ENCODE measurements at places on chromosomes 12 and 14.
A peak's percentile ranks its signal among the peaks of the same experiment; 100 is the strongest.

GRCh38 chr14:85538636-85539035, 8.7 kb downstream of the FLRT2 start:
- DNase-seq, result no peak

- DNase-seq, result no peak
Observed at GRCh38 chr12:68240079-68240478, 13.3 kb downstream of the IL22 start.

DNA sequence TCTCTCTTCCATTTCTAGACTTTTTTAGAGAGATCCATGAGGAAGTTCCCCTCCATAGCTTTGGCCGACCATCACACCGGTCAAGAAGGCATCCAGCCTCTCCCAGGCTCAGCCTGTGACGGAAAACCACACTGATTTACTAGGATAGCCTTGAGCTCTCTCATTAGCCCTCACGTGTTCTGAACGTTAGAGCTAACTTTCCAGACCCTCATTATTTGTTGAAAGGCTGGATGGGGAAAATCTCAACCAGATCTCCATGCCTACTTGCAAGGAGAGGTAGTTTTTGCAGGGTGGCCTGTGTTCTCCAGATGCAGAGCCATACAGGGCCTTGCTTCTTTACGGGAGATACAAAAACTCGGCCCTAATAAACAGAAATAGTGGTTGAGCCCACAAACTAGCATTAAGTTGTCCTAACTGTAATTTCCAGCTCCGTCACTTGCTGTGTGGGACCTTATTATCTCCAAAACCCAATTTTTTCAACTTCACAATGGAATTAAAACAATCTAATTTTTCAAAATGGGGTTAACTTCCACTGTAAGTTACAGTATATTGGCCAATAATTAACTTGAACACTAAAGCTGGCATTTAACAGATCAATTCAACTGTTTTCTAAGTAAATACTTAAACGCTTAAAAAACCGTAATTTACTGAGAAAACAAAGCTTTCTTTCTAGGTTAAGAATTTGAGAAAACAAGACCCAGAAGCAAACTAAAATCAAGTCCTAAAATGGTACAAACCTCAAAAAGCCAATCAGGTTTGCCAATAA, 65.3 kb downstream of the KLHL28 start:
- no peak for DNase-seq

DNA sequence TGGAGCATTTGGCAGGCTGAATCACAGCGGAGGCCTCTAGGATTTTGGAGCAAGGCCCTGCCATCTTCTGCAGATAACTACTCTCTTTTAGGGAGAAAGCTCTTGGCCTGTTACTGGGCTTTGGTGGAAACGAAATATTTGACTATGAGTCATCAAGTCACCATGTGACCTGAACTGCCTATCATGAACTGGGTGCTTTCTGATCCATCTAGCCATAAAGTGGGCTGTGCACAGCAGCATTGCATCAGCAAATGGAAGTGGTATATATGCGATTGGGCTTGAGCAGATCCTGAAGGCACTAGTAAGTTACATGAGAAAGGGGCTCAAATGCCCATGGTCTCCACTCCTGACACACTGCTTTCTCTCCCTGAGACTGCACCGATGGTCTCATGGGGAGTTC, 21.1 kb downstream of the GYS2 start:
- DNase-seq, result no peak

DNA sequence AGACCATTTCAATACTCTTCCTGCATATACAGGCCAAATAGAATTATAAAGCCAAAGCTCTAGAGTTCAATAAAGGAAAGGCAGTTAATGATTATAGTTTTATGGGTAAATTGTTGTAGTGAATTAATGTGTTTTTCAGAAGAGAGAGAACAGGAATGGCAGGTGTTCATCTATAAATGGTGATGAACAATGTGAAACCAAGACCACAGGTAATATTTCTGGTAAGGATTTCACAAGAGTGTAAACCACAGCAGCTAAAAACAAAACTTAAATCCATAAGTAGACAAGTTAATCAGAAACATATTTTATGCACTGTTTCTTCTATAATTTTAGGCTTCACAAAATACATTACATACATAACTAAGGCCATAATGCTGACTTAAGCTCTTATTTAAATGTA, 204.4 kb downstream of the SYT1 start:
- DNase-seq, result no peak

- no peak for DNase-seq
Observed at GRCh38 chr12:3998968-3999792, 126.0 kb upstream of the PARP11 start.

DNA sequence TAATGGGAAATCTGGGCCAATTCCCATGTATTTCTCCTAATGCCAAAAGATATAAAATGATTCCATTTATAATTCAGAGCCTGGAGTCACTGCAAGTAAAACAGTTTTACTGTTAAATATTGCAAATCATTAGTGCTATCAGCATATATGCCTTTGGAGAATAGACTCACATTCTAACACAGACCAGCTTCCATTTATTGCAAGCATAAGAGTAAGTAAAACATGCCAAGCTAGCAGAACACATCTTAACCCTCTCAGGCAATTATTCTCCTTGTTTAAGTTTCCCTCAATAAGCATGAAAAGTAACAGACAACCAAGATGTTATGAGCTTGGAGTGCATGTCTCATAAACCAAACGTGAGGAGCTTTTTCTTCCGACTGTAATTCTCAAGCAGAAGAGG, 173.9 kb upstream of the GRIP1 start:
- no peak for DNase-seq

GRCh38 chr14:26820572-26820971, 222.7 kb upstream of the NOVA1 start:
- no peak for DNase-seq

GRCh38 chr12:52260361-52261207, 13.9 kb upstream of the KRT86 start:
- DNase-seq, result no peak

DNA sequence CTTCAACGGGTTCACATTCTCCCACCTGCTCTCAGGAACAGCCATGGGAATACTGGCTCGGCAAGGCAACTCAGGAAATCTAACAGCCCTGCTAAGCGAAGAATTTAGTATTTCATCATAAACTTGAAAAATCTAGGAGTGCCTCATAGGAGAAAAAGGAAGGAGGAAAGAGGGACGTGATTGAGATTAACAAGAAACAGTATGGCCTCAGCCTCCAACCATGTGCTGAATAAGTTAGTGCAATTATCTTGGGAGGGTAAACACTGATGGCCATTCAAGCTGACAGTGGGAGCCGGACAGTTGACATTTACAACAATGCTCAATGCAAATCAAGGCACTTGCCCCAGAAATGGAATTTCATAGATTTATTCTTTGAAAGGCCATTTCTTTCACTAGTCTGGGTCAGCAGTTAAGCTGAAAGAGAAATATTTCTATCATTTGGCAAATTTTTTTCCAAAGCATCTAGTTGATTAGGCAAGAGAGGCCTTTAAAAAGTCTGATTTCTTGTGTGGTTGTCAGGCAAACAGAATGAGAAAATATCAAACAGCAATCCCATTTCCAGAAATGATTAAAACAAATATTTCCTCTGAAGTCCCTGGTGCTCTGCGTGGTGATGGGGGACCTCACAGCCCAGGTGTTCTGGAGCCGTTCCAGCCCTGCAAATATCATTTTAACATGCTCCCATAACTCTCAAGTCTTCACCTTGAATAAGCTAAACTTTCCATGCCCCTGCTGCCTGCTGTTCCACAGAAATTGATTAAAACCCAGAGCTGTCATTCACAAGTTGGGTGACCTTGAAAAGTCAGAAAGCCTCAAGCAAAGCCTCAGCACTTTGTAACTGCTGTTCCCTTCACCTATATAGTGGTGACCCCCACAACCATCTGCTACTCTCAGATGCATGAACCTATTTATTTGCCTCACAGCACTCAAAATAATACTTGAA, 121.6 kb downstream of the PHLDA1 start:
- DNase-seq, result no peak

DNA sequence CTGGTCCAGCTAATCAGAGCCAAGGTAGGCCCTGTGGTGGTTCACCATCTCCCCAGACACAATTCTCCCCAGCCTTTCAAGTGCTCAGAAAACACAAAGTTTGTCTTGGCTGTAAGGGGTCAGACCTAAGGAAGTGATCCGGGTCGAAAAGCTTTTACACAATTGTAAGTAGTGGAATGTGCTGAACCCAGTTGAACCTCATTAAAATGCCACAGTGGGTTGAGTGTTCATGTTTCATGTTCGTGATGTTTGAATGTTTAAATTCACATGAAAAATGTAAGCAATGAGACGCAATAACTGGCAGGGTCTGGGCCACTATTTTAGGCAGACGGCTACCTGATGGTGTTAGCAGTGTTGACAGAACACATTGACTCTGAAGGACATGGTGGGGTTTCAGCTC, 60.9 kb upstream of the JDP2 start:
- no peak for DNase-seq

GRCh38 chr12:100674036-100674888, 100.8 kb downstream of the GAS2L3 start:
- DNase-seq, result no peak

- no peak for DNase-seq
Observed at GRCh38 chr12:65199604-65200003, 30.2 kb downstream of the LEMD3 start.

DNA sequence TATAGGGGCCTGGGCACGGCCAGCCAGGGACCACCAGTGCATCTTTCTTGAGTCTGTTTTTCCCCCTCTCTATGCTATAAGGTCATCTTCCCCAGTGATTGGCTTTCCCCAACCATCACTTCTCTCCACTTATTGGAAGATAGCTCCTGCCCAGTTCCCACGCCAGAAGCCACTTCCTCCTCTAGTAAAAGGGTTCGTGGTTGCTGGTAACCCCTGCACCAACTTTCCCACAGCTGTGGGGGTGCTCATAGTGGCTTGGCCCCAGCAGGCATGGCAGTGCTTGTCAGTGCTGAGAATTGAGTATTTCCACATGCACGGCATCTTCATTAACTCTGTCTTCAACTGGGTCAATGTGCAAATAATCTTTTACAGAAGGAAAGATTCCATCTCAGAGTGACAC, 215.4 kb downstream of the FOXN3 start:
- DNase-seq, result no peak

GRCh38 chr12:59744564-59744963, 148.7 kb downstream of the SLC16A7 start:
- no peak for DNase-seq

- DNase-seq, result no peak
Observed at GRCh38 chr14:70670992-70671651, 29.4 kb downstream of the TTC9 start.

GRCh38 chr12:131218923-131219669, 265.4 kb downstream of the ADGRD1 start:
- DNase-seq, result no peak

DNA sequence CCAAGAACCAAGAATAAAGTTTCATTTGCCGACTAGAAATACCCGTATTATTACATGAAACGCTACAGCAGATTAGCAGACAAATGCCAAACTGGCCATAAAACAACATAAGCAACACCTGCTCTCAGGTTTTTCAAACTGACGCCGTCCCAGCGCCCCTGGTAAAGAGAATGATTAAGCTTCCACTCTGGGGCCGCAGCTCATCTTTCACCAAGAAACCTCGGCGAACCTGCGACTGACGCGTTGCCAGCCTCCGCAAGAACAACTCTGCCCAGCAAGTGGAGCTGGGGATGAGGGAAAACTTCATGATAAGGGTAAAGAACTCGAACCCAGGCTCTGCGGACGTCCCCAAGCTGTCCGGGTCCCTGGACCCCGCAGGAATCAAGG, 530 bp downstream of the ARL1 start:
- DNase-seq, result peak; percentile 1

GRCh38 chr12:128933926-128934325, 80.6 kb downstream of the GLT1D1 start:
- no peak for DNase-seq

- DNase-seq, result no peak
Observed at GRCh38 chr12:120132863-120133385, 16.4 kb upstream of the RAB35 start.

GRCh38 chr14:77830692-77831091, 30.8 kb downstream of the ADCK1 start:
- no peak for DNase-seq

- no peak for DNase-seq
Observed at GRCh38 chr12:13976880-13977279, 4.5 kb downstream of the GRIN2B start.

DNA sequence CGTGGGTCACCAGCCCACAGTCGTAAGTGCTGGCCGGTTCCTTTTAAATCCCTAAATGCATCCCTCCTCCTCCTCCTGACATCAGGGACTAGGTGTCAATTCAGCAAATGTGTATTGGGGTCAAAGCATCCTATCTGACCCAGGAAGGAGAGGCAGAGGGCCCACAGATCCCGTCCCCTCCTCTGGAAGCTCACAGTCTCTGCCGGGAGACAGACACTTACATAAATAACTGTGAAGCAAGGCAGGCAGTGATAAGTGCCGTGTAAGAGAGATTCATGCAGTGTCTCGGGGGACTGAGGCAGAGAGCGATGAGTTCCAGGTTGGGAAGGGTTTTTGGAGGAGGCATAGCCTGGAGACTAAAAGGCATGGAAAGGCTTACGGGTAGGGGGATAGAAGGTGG, 44.1 kb downstream of the HRK start:
- DNase-seq, result no peak

GRCh38 chr14:102116361-102117180, 23.1 kb upstream of the WDR20 start:
- DNase-seq, result no peak

DNA sequence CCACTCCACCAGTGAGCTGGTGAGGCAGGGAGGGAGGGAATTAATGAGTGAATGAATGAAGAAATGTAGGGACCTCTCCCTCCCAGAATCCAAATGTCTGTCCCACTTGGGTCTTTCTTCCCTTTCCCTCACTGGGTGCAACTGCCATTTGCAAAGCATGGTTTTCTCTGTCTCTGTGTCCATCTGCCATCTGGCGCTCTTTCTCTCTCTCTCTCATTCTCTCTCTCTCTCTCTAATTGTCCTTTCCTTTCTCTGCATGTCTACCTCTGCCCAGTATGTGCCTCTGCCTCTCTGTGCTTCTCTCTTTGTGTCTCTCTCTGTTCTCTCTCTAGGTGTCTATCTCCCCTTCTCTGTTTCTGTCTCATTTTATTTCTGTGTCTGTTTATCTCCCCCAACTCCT, 102.7 kb downstream of the CMKLR1 start:
- DNase-seq, result no peak

- DNase-seq, result no peak
Observed at GRCh38 chr12:12166751-12167150, 96.0 kb downstream of the BCL2L14 start.

DNA sequence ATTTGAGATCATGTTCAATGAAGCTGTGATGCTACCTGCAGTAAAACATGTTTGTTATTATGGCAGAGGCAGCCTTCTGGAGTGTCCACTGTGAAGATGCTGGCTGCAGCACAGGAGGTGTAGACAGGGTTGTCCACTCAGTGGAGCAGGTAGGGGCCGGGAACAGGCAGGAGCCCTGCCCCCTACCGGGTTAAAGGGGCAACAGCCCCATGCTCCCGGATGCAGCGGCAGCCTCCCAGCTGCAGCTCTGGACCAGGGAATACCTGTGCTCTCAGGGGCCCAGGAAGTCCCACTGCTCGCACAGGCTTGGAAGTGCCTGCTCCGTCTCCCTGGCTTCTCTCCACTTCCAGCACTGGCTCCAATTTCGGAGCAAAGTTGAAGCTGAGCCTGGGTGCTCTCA, 401.6 kb downstream of the FOXG1 start:
- DNase-seq, result no peak

GRCh38 chr12:49626836-49627235, 3.5 kb downstream of the PRPF40B start:
- no peak for DNase-seq

Data from stimulated activated CD8-positive, alpha-beta memory T cell treated with anti-CD3 and anti-CD28 coated beads, Interleukin-4, amount 100 ng/mL, for 4 hours (primary cell).